ENCODE measurements at places on chromosomes 7 and 10. TPM values are rescaled to one million over a fixed set of nuclear protein-coding genes. Genes with fewer than 3 reads are reported as not detected.

The MBL2 gene
- 0.06 TPM for total RNA-seq

The OR2A7 gene
- not detected for total RNA-seq

The GPER1 gene
- 19.9 TPM for total RNA-seq

The MYPN gene
- 0.52 TPM for total RNA-seq

The PLCE1 gene
- 17.9 TPM for total RNA-seq

The MMD2 gene
- not detected for total RNA-seq

The TCAF2 gene
- 4.0 TPM for total RNA-seq

The SFRP4 gene
- total RNA-seq = 8.9 TPM

The HOXA2 gene
- total RNA-seq = 5.4 TPM

The ABCC2 gene
- 0.33 TPM for total RNA-seq

The SUGCT gene
- 7.8 TPM for total RNA-seq

The TEX36 gene
- not detected for total RNA-seq

The IGF2BP3 gene
- not detected for total RNA-seq

The TAC1 gene
- total RNA-seq = 1.2 TPM

The ANXA11 gene
- 187 TPM for total RNA-seq

The GPNMB gene
- total RNA-seq = 94.9 TPM

The CACNB2 gene
- total RNA-seq = 73.5 TPM

The CNOT4 gene
- 28.7 TPM for total RNA-seq

The CAV2 gene
- 125 TPM for total RNA-seq

The LDB3 gene
- total RNA-seq = 24.1 TPM

The C7orf57 gene
- total RNA-seq = not detected

The BET1 gene
- total RNA-seq = 13.4 TPM

The MSMB gene
- total RNA-seq = not detected

The FKBP6 gene
- total RNA-seq = not detected

The PDZD7 gene
- 0.45 TPM for total RNA-seq

The INSYN2A gene
- total RNA-seq = 0.52 TPM

The ADAP1 gene
- 91.0 TPM for total RNA-seq

The GNG11 gene
- 26.0 TPM for total RNA-seq

The CHAT gene
- total RNA-seq = not detected

The TYW1B gene
- total RNA-seq = 0.99 TPM

The PTPRE gene
- 16.9 TPM for total RNA-seq

The PRLHR gene
- 1.9 TPM for total RNA-seq

All from esophagus muscularis mucosa (tissue), 4 donors.